ENCODE measurements at places on chromosomes 5 and 9.
A peak's percentile ranks its signal among the peaks of the same experiment; 100 is the strongest.

GRCh38 chr9:113511856-113512761 lies 48.6 kb downstream of the RGS3 start:
- no peak for DNase-seq

DNA sequence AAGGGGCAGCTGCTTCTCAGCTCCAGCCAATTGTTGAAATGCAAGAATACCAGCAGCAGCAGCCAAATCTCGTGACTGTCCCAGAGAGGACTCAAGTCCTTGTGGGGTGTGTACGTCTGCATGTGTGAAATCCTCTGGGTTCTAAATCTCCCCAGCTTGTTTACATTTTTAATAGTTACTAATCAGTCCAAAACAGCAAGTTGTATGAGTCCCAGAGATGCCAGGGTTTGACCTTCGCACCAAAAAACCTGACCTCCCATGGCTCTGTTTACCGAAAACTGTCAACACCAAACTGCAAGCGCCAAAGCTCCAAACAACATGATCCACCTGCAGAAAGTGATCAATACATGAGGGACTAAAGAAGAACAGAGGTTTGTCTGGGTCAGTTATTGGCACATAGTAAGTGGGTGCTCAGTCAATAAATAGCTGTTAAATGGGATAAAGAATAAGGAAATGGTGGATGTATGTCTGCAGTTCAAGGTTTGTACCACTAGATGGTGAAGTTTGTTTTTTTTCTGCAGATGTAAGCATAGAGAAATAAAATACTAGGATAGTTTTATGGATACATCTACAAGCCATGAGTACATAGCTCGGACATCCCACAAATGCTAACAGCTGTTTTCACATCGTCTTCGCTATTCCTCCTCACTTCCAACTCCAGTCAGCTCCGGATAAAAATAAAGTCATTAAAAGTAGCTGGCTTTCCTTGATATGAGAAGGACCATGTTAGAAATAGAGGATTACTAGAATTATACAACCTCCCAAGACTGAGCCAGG lies 85.3 kb upstream of the ADRB2 start:
- no peak for DNase-seq

DNA sequence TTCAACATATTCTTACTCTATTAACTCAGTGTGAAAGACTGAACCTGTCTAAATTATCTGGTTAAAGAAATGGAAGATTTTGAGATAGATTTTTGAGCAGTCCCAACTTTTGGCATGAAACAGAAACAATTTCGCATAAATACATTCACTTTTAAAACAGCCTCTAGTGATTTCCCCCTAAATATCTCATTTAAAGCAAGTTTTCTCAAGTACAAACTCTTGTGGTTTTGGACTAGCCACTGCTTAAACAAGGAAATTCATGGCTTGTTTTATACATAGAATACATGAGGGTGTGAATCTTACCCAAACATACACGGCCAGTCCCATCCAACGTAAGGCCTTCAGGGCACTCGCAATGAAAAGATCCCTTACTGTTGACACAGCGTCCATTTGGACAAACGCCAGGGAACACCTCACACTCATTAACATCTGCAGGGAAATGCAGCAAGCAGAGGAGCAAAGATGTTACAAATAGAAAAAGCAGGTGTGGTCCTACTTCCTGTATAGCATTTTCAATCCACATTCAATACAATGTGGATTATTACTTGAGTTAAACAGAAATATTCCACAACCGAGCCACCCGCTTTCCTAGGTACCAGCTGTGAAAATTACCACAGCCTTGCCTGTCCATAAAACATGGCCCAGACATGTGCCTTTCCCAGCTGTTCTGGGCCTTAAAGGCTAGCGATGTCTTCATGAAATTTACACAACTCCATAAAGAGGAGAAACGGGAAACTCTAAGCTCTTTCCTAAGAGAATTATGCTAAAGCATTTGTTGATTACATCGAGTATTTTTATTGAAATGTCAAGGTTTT lies 188.8 kb downstream of the FBN2 start:
- DNase-seq, result no peak

GRCh38 chr9:126704892-126705766 lies 91.4 kb downstream of the LMX1B start:
- DNase-seq, result peak; percentile 24

DNA sequence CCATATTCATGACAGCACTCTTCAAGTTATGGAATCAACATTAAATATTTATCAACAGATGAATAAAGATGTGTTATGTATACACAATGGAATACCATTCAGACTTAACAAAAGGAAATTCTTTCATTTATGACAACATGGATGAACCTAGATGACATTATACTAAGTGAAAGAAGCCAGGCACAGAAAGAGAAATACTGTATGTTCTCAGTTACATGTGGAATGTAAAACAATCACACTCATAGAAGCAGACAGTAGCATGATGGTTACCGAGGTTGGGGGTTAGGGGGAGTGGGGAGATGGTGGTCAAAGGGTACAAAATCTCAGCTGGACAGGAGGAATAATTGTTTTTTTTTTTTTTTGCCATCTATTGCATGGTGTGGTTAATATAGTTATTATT lies 431.9 kb downstream of the DMAC1 start:
- no peak for DNase-seq

- DNase-seq, result no peak
Observed at GRCh38 chr9:33881635-33882034, 64.7 kb downstream of the UBE2R2 start.

Data from cerebellar nuclear complex (tissue), 1 donor.